Stimulated activated CD8-positive, alpha-beta memory T cell treated with anti-CD3 and anti-CD28 coated beads, Interleukin-4, amount 100 ng/mL, for 1 hour (primary cell): ENCODE measurements at places on chromosomes 12 and 14.

DNA sequence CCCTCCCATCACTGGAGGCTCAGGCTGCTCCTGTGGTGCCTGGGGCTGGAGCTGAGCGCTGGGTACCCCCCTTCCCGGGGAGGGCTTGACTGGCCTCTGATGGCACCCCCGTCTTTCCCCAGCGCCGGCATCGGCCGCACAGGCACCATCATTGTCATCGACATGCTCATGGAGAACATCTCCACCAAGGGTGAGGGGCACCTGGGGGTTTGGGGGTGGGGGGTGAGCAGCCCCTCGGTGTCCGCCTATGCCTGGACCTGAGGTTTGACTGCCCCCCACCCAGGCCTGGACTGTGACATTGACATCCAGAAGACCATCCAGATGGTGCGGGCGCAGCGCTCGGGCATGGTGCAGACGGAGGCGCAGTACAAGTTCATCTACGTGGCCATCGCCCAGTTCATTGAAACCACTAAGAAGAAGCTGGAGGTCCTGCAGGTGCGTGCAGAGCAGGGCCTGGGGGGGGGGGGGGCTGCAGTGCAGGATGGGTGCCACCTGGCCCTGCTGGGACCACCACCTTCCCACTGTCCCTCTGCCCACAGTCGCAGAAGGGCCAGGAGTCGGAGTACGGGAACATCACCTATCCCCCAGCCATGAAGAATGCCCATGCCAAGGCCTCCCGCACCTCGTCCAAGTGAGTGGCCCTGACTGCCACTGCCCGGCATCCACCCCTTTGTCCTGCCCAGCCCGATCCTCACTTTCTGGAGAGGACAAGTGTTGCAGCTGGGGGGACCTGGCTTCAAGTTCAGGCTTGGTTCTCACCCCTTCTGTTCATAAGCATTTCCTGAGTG, 8.8 kb downstream of the PTPN6 start:
- no peak for DNase-seq

DNA sequence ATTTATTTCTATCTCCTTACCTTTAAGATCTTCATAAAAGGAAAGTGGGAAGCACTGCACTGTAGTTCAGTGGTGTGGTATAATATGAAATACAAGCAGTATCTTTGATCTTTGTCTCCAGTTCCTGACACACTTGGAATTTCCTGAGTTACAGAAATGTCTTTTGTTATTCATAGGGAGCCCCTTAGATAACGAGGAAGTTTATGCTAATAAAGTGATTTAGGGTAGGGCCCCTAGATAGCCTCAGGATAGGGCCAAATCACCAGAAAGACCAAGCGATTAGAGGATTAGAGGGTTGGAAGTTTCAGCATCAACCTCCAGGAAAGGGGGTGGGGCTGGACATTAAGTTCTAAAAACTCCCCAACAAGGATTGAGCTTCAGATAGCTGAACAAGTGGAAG, 29.9 kb upstream of the DDHD1 start:
- no peak for DNase-seq

- no peak for DNase-seq
These were observed 130.8 kb downstream of the TMX1 start for GRCh38 chr14:51370758-51371386.

DNA sequence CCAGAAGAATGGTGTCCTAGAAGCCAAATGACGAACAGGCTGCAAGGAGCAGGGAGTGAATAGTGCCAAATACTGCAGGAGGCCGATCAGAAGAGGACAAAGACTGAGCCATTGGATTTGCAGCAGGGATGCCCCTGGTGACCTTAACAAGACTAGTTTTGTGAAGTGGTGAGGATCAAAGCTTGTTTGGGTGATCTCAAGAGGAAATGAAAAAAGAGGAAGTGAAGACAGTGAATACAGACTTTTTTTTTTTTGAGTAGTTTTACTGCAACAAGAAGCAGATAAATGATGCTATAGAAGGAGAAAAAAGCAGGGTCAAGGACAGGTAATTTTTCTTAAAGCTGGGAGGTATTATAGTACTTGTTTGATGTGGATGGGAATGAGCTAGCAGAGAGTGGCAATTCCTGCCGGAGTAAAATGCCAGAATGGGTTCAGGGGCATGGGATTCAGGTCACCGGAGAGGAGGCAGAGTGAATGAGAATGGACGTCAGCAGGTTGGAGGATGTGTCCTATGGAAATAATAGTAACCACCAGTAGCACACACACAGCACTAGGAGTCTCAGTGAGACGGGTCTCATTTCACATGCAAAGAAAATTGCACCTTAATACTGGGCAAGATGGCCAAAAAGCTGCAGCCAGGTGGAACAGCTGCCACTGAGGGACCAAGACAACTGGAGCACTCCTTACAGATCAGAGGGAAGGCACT, 345.8 kb upstream of the CCDC196 start:
- DNase-seq: no peak

GRCh38 chr14:32574269-32574668, 245.2 kb downstream of the AKAP6 start:
- no peak for DNase-seq

DNA sequence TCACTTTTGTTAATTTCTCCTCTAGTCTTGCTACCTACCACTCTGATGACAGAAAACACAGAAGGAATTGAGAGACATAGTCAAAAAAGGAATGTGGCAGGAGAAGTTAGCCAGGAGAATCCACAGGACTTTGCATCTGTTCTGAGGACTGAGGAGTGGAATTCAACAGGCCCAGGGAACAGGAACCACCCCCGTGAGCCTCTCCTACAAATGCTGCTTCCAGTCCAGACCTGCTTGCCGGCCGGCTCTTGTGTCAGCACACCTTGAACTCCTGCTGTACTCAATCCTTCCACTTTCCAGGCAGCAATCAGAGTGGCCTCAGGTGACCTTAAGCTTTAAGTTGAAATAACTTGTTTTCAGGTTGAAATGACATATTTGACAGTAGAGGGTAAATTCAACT, 903.1 kb downstream of the BCL11B start:
- no peak for DNase-seq

DNA sequence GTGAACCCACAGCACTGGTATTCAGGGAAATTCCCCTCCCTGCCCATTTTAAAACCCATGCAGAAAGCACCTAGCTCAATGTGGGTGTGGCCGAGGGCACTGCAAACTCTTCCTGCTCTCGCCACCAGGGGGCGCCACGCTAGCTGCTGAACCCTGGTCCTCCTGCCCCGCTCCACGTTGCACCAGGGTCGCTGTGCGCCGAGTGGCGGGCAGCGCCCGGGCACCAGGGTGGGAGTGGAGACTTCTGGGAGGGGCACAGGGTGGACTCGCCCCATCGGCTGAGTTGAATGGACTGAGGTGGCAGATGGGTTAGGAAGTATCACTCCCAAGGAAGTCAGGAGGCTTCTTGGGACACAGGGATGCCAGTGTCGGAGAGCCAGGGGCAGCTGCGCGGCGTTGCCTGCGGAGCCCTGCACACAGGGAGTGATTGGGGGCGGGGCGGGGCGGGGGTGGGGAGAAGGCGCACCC, 48.1 kb upstream of the BCL11B start:
- DNase-seq: peak; percentile 57

DNA sequence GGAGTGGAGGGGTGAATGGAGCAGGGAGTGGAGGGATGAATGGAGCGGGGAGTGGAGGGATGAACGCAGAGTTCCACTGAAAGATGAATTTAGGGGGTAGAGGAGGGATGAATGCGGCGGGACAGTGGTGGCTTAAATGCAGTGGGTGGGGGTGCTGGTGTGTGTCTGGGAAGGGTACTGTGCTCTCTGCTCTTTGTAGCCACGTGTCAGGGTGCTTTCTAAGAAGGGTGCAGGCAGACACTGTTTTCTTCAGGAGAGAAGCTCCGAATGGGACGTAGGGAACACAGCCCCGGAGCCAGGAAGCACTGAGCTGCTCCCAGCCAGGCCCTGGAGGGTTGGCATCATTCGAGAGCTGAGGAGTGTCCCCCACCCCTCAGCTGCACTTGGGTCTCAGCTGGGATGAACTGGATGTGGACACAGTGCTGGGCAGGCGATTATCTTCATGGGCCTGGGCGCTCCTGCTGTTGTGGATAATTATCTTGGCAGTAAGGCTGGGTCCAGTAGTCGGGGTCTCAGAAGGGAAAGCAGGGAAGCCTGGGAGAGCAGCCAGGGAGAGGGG, 9.5 kb upstream of the CEP170B start:
- no peak for DNase-seq

DNA sequence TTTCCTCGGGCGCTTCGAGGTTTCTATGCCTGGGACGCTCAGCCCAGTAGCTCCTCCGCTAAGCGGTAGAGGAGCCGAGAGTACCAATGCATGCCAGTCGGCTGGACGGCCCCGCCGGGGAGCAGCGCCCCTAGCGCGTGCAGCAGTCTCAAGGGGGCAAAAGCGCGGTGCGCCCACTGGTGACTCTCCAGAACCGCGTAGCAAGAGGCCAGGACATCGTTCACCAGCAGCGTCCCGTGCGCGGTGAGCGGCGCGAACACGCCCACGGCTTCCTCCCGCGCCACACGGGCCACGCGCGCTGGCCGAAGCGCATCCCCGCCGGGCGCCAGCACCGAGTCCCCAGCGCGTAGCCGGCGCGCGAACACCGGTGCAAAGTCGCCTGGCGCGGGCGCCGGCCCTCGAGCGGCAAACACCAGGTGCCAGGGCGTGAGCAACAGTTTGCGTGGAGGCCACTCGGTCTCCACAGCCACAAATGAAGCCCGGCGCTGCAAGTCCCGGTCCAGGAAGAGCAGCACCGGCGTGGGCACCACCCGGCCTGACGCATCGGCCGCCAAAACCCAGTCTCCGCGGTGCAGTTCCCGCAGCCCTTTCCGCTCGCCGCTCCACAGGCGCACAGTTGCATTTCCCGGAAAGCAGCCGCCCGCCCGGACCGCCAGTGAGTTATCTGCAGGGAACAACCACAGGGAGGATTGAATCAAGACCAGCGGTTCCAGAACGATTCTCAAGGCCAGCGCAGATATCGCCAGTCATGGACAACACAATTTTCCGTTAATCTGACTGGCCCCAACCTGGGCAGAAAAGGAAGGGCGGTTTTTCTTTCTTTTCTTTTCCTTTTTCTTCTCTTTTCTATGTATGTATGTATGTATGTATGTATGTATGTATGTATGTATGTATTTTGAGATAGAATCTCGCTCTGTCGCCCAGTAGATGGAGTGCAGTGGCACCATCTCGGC, 4.5 kb downstream of the DHH start:
- DNase-seq: no peak

- peak; percentile 29 for DNase-seq
These were observed 706 bp upstream of the PEX5 start for GRCh38 chr12:7188562-7189397.

- DNase-seq: no peak
These were observed 33.6 kb downstream of the CMKLR1 start for GRCh38 chr12:108305520-108305919.

DNA sequence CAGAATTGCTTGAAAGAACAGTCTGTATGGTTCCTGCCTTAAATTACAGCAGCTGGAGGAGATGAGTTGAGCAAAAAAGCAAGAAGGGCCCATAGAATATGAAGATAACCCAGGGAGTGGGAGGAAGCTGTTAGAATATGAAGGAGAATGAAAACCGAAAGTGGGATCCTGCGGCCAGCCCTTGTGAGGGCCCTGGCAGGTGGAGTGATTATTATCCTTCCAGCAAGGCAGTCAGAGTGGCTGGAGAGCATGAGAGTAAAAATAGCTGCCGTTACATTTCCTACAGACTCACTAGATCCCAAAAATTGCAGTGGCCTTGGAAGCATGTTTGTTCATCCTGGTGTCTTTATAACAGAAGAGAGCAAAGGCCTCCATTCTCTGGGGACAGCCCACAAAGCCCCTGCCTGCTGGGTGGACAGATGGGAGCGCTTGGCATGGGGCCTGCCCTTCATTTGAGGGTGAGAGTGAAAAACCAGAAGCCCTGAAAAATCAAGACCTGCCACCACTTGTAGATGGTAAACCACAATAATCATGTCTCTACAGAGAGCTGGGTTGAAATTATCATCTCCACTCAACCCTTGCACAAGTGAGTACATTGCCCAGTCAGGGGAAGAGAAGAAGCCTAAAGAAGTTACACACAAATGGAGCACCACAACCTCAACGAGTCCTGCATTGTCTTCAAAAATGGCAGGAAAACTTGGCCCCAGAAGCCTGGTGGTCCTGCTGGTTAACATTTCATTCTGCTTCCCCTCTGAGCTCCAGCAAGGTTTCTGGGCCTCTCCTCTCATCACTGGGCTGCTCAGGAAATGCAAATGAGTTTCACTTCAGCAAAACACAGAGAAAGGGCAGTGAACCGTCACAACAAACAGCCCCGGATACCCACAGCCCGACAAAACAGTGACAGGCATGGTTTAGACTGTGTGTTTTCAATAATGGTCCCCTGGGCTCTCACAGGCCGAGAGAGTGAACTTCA, 20.5 kb downstream of the ZDHHC22 start:
- DNase-seq: no peak

DNA sequence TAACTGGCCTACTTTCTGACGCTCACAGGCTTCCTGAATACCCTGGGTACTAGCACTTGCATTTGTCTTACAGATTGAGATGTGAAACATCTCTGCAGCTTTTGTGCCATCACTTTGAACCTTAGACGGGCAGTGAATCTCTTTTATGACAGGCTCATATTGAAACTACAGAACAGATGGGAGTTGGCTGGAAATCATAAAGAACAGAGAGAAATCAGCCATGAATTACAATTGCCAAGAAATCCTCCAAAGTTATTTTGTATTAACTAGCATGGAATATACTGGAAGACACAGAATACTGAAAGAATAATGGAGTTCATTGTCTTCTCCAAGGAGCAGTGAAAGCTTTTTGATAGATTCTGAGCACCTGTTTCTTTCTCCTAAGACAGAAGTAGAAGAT, 32.7 kb downstream of the MYF5 start:
- DNase-seq: no peak

DNA sequence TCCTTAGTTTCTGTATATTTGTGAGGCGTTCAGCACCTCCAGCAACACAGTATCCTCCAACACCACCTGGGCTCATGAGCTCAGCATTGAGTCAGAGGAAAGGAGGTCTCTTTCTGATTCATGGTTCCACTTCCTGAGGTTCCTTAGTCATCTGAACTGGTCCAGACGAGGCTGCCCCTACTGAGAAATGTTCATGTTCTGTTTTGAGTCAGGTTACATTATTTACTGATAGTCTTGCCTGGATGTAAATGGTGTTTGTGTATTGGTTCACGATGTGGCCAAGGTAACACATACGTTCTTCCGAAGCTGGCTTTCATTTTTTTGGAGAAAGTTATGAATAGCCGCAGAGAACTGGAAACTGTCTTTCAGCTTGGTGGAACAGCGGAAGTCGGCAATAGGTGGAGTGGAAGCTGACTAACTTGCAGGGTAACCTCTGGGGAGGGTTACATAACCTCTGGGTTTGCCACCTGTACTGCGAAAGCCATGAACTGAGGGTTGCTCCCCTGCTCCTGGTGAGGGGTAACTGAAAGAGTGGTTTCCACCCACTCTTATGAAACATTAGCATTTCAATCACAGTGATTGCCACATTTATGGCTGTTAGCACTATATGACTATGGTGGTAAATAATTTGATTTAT, 42.2 kb upstream of the MANSC4 start:
- peak; percentile 10 for DNase-seq

GRCh38 chr12:52243259-52243855, 10.3 kb downstream of the KRT7 start:
- no peak for DNase-seq

- DNase-seq: no peak
These were observed 236.3 kb downstream of the GALC start for GRCh38 chr14:87756661-87757060.

GRCh38 chr12:58727521-58727920, 192.8 kb downstream of the LRIG3 start:
- DNase-seq: no peak
